Stimulated activated CD8-positive, alpha-beta memory T cell treated with anti-CD3 and anti-CD28 coated beads, Interleukin-15, amount 100 ng/mL, for 1 hour (primary cell): ENCODE measurements at places on chromosomes 3 and 15.

GRCh38 chr15:90264671-90265070 lies 801 bp upstream of the NGRN start:
- no peak for DNase-seq

GRCh38 chr3:82031596-82031995 lies 270.2 kb upstream of the GBE1 start:
- DNase-seq: no peak

DNA sequence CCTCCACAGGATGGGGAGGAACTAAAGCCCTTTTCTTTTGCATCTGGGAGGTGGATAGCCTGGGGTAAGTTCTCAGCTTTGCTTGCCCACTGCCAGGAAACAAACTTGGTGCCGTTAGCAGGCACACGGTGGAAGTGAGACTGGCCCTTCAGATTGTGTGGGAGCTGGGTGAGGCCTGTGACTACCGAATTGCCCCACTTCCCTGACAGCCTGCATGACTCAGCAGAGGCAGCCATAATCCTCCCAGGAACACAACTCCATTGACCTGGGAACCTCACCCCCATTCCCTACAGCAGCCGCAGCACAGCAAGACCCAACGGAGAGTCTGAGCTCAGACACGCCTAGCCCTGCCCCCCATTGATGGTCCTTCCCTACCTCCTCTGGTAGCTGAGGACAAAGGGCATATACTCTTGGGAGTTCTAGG lies 282.6 kb downstream of the KLF13 start:
- DNase-seq: no peak

DNA sequence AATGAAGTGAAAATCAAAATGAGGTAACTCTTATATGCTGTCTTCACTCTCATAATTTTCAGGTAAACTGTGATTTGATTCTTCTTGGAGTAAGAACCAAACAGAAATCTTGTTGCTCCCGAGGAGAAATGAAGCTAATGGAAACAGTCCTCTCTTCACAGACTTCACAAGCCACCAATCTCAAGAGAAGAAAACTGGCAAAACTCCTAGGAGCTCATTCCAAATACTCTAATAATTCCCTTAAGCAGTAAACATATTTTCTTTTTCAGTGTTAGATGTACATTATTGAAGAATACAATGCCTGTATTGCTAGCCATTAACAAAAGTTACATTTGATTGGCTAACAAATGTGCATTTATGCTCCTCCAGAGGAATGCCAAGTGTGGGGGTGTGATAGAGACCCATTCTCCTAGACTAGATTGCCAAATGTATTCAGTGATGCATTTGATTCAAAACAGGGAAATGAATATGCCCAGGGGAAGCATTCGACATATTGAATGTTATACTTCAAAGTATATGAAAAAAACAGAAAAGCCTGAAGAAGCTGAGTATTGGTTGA lies 11.8 kb upstream of the RIOX2 start:
- no peak for DNase-seq

DNA sequence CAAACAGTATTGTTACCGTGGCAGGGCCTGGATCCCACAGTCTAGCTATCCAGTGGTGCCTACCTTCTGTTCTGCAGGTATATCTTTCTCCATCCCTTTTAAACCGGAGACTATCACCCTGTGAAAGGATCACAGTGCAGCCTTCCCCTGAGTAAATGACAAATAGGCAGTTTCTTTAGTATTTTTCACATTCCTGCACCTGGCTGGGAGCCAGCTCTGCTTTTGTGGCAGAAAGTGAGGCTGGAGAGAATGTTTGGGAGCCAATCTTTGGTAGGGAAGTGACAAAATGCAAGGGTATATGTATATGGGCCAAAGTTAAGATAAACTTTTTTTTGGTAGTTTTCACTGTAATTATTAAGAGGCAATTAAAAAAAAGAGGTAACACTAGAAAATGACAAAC lies 54.8 kb downstream of the ARHGEF26 start:
- no peak for DNase-seq

GRCh38 chr3:60403866-60404265 lies 847.4 kb downstream of the FHIT start:
- DNase-seq: no peak

- DNase-seq: no peak
Observed at GRCh38 chr3:128665362-128666021, 14.9 kb upstream of the RPN1 start.
